ENCODE measurements at places on chromosomes 3 and 15.

- ATAC-seq = no peak
Observed at GRCh38 chr3:185726254-185726967, 98.4 kb downstream of the IGF2BP2 start.

- no peak for ATAC-seq
Observed at GRCh38 chr15:95252404-95252803, 1021.0 kb downstream of the MCTP2 start.

DNA sequence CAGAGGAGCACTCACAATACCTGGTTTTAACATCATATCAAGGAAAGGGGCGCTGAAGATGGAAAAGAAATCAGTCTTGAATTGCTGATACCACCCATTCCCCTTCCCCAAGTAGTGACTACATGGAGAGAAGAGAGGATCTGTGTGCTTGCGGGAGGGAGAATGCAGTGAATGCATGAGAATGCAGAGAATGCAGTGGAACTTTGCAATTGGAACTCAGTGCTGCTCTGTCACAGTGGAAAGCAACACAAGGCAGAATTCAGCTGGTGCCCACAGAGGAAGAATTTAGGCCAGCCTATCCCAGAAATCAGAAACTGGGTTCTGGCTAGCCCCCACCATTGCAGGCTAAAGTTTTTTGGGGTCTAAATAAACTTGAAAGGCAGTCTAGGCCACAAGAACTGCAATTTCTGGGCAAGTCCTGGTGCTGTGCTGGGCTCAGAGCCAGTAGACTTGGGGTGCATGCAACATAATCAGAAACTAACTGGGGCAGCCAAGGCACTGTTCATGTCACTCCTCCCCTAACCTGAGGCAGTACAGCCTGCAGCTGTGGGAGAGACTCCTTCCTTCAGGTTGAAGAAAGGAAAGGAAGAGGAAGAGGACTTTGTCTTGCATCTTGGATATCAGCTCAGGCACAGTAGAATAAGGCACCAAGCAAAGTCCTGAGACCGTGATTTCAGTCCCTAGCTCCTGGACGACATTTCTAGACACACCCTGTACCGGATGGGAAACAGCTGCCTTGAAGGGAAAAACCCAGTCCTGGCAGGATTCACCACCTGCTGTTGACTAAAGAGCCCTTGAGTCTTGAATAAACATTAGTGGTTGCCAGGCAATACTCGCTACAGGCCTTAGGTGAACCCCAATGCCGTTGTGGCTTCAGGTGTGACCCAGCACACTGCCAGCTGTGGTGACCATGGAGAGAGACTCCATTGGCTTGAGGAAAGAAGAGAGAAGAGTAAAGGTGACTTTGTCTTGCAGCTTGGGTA, 329.3 kb downstream of the TBL1XR1 start:
- no peak for ATAC-seq

DNA sequence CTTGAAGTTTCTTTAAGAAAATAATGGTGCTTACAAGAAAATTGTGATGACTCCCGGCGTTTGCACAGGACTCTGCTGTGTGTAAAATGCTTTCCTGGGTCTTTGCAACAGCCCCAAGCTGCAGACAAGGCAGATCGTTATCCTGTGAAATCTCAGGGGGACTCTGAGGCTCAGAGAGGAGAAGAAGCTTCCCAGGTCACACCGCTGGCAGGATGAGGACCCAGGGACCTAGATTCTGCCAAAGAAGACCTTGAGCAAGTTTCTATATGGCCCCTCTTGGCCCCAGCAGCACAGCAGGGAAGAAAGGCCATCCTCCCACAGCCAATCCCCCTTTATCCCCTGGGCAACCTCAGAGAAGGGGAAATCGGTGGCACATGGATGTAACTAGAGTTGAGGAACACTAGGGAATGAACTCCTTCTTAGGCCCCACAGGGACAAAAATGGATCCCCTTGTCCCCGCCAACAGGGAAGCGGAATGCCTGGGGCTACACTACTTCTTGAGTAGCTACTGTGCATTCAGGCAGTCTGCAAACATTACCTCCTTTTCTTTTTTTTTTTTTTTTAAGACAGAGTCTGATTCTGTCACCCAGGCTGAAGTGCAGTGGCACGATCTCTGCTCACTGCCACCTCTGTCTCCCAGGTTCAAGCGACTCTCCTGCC, 72.8 kb downstream of the CPN2 start:
- ATAC-seq = no peak

DNA sequence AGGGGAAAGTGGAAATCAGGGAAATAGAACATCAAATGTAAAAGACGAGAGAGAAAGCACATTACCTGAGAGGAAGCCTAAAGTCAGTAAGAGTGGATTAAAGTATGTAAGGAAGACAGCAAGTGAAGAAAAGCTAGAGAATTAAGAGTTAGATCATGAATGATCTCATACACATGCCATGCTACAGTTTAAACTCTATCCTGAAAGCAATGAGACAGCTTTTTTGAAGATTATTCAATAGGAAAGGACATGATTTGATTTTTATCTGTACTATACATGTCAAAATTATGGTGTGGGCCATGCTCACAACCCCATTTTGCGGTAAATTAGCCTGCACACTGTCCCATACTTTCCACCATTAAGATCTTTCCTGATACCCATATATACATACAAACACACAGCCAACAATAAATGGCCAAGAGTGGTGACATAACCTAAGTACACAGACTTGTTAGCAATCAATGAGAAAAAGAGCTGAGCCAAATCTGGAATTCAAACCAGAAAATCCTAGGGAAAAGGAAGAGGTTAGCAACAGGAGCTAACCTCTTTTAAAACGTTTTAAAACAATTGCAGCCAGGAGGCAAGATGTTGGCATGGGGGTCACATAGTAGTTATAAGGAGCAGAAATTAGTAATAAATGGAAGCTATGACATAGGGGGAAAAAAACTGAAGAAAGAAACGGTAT, 4.5 kb downstream of the MYO9A start:
- no peak for ATAC-seq

DNA sequence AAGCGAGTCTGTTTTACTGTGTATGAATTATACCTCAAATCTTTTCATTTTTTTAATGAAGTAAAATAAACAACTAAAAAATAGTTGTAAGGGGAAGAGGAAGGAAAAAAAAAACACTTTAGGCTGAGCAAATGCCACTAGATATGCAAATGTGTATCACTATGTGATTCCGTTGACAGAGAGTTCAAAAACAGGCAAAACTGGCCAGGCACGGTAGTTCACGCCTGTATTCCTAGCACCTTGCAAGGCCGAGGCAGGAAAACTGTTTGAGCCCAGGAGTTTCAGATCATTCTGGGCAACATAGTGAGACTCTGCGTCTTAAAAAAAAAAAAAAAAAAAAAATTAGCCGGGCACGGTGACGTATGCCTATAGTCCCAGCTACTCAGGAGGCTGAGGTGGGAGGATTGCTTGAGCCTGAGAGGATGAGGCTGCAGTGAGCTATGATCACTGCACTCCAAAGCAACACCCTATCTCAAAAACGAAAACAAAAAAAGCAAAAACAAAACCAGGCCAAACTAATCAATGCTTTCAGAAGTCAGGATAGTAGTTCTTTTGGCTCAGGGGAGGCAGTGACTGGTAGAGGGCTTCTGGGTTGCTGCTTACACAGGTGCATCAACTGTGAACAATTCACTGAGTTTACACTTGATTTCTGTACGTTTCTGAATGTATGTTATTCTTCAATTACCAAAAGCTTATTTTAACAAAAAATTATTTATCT, 7.4 kb downstream of the PRC1 start:
- no peak for ATAC-seq

DNA sequence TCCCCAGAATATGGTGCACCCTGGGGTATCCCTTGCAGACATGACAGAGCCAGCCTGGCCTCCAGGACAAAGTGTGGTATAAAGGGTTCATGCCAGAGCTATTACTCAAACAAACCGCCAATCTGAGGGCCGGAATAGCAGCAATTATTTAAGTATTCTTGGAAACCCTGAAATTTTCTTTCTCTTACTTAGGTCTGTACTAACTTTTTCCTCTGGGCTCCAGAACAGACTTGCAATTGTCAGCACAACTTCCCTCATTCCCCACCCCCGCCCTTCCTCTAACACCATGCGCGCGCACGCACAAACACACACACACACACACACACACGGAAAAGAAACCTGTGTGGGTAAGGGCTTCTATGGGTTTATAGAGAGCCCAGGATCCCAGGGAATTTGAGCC, 56.3 kb downstream of the ISG20 start:
- no peak for ATAC-seq

- no peak for ATAC-seq
Observed at GRCh38 chr3:12990306-12990705, 82.9 kb downstream of the IQSEC1 start.

DNA sequence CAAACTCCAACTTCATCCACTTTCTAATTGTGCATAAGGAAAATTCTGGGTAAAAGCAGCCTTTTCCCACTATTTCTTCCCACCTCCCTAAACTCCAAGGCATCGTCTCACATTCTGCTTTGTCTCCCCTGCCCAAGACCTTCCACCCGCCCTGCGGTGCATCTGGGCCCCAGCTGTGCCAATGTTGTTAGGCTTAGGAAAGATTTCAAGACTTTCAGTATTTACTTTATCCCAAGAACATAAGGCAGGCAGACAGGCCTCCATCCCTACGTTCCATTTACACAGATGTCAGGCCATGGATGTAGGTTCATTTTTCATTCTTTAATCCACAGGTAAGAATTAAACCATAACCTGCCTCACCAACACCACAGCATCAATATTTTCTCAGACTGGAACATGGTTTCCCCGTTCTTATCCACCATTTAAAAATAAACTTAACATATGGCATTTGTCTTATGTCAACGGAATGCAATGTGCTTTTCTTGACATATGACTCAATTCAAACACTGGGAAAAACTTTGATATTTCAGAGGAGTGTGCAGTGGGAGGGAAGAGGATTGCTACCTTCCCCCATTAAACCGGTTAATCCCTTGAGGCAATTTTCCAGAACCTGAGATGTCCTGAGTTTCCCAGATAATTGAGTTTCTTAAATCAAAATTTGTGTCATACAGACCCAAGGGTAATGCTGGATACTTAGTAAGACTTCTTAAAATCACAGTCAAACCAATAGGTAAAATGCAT, 238.0 kb upstream of the LRIG1 start:
- ATAC-seq = no peak

DNA sequence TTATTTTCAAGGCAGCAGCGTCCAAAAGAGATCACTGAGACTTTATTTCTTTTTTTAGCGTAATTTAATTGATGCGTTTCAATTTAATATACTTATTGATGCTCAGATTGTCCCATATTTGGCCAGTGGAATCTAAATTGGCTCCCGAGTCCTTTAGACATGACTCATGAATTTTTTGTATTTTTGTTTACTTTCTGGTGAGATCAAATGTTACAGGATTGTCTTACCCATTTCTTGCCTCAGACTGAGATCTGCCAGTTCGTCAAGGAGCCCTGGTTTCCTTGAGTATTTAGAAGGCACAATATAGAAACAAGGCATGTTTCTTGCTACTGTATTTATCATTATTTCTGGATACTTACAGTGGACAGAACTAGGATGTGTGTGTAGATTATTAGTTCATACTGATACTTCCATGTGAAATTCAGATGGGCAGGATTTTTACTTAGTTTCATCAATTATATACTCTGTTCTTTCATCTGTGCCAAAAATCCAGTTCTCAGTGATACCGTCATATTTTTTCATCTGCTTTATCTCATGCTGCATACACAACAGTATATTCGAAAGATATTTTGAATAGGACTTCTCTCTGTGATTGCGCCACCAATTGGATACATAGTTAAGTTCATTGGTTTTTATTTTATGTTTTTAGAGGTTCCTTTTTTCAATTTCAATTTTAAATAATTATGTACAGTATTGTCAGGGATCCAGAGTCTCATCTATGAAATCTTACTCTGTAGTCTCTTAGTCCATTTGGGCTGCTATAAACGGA, 436.9 kb upstream of the C2CD4B start:
- ATAC-seq = no peak

GRCh38 chr3:25604107-25604805, 60.5 kb downstream of the TOP2B start:
- peak; percentile 73 for ATAC-seq

DNA sequence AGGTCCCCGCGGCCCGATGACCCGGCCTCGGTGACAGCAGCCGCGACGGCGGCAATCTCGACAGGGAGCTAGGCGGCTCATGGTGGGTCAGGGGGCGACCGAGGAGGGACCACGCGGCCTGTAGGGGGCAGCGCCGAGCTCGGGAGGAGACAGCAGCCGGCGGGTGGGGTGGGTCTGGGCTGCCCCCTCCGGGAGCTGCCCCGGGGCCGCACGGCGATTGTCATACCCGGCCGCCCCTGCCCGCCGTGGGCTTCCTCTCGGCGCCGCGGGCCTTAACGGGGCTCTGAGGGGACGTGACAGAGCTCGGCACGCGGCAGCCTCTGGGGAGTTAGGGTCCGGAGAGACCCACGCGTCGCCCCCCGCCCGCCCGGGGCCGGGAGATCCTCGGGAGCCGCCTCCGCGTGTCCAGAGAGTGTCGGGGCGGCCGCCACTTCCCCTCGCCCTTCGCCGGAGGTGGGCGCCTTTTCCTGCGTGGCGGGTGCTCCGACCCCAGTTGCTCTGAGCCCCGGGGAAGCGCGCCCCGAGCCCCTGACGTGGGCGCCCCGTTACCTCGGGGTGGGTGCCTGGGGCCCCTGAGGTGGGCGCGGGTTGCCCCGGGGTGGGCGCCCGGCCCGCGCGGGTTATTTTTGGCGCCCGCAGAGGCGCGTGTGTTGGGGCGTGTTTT, 539 bp upstream of the PLCL2 start:
- ATAC-seq = peak; percentile 61

DNA sequence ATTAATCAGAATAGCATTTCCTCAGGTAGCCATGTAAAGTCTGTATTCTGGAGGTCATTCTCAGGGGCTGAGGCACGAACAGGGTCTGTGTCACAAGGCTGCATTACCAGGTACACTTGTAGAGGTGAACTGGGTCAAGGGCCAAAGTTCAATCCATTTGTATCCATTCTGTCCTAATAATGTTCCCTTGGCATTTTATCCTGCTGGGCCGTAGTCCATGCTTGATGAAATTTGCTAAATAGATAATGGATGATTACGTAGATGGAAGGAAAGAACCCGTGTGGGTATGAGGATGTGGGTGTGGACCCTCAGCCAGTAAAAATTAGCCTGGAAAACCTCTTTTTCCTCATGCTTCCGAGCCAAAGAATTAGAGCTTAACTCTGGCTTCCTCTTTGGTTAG, 785.9 kb downstream of the GRM7 start:
- no peak for ATAC-seq

DNA sequence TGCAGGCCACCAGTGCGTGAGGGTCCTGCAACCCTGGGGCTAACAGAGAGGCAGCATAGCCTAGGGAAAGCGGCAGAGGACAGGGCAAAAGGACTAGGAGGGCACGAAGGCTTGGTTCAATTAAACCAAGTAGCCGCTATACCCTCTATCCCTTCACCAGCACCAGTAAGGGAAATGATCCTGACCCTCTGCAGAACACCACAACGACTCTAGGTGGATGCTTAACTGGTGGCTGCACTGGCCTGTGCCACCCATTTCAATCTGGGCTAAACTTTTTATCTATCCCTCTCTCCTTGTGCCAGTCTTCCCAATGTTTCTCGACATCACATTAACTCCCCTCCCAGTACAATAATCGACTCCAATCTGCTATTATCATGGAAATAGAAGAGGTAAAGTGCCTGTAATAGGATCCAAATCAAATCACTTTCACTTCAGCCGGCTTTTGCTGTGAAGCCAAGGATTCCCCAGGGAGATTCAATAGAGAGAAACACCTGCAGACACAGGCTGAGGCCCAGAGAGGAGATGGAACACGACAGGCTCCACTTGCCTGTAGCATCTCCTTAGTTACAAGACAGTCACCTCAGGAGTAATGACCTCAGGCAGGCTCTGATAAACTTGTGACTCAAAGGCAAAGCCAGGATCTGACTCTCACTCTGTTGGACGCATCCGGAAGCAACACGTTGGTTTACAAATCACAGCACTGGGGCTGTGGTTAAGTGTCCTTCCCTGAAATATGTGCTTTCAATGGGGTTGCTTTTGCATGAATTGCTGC, 791.6 kb upstream of the ARRDC4 start:
- no peak for ATAC-seq
